ENCODE measurements at places on chromosomes 12 and 14.

DNA sequence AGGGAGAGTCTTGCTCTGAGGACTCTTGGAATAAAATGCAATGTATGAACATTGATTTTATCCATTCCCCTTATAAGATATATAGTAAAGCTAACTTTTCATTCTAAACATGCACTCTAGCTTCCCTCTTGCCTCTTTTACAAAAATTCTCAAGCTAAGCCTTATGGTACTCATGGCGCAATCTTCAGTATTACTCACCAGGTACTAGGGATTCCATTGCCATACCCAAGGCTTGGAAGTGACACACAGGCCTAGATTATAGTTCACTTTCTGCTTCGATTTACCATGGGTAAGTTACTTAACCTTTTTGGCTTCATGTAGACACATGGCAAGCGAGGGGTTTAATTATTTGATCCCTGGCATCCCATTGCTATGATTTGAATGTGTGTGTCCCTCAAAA lies 331.5 kb downstream of the LRIG3 start:
- DNase-seq: no peak

GRCh38 chr12:71661977-71662530 lies 1.6 kb downstream of the ZFC3H1 start:
- no peak for DNase-seq

GRCh38 chr14:23578560-23579310 lies at the start of gene JPH4:
Gene JPH4, minus strand, starts transcription at chr14:23578790. Its CDS starts 1,337 bp downstream, at chr14:23577453.
- DNase-seq: no peak

- peak; percentile 99 for DNase-seq
These were observed 89.0 kb downstream of the SCARB1 start for GRCh38 chr12:124774462-124775167.

GRCh38 chr12:130484221-130484620 lies 146.5 kb downstream of the PIWIL1 start:
- no peak for DNase-seq

- no peak for DNase-seq
These were observed 142.8 kb downstream of the DACT1 start for GRCh38 chr14:58780605-58781004.

DNA sequence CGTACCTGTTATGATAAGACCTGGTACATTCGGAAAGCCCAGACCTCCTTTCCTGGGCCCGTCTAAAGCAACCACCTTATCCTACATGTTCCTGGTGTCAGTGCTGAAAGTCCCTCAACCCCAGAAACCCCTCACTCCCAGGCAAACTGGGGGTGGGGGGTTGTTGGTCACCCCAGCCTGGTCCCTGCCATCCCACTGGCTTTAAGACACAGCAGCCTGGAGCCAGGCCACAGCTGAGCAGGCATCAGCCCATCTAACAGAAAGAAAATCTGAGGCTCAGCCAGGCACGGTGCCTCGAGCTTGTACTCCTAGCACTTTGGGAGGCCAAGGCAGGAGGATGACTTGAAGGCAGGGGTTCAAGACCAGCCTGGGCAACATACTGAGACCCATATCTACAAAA lies 4.5 kb downstream of the SELPLG start:
- no peak for DNase-seq

- no peak for DNase-seq
These were observed 79.6 kb downstream of the SLC16A7 start for GRCh38 chr12:59675461-59675860.

DNA sequence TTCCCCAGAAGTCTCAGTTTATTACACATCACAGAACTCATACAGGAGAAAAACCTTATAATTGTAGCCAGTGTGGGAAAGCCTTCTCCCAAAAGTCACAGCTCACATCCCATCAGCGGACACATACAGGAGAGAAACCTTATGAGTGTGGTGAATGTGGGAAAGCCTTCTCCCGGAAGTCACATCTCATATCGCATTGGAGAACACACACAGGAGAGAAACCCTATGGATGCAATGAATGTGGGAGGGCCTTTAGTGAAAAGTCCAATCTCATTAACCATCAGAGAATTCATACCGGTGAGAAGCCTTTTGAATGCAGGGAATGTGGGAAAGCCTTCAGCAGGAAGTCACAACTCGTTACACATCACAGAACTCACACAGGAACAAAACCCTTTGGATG lies 20.1 kb downstream of the ZNF84 start:
- no peak for DNase-seq

- no peak for DNase-seq
These were observed 64.7 kb downstream of the RPS6KA5 start for GRCh38 chr14:90995785-90996184.

- DNase-seq: no peak
These were observed 759 bp upstream of the KLC1 start for GRCh38 chr14:103628221-103628683.
